ENCODE measurements at places on chromosomes 2 and 18.

GRCh38 chr18:23113576-23113975 lies 21.7 kb upstream of the CABLES1 start:
- no peak for DNase-seq

DNA sequence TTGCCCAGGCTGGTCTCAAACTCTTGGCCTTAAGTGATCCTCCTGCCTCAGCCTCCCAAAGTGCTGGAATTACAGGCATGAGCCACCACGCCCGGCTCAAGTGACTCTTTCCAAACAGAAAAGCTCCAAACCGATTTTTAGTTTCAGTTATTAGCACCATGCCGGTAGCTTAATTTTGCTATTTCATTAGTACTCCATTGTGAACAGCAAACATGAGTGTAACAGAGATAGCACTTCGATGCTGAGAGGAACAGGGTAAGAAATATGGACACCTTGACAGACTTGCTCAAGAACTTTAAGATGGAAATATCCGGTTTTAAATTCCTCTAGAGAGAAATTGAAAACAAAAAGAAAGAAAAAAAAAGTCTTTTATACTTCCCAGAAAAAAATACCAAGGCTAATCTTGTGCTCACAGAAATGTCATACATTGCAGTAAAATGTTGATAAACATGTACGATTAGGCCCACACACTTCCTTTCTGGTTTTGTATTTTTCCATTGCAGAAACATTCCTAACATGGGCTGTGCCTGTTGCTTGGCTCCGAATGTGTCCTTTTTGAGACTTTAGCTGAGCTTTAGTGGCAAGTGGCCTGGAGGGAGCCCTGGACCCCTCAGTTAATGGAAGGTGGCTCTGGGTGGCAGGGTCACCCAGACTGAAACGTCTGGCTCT lies 18.3 kb downstream of the FHL2 start:
- no peak for DNase-seq

GRCh38 chr2:149729586-149729985 lies 142.0 kb upstream of the MMADHC start:
- no peak for DNase-seq

GRCh38 chr18:42611134-42611533 lies 504.4 kb downstream of the RIT2 start:
- no peak for DNase-seq

GRCh38 chr18:42586601-42587000 lies 528.9 kb downstream of the RIT2 start:
- no peak for DNase-seq

GRCh38 chr2:8408560-8409460 lies 273.0 kb upstream of the ID2 start:
- no peak for DNase-seq

DNA sequence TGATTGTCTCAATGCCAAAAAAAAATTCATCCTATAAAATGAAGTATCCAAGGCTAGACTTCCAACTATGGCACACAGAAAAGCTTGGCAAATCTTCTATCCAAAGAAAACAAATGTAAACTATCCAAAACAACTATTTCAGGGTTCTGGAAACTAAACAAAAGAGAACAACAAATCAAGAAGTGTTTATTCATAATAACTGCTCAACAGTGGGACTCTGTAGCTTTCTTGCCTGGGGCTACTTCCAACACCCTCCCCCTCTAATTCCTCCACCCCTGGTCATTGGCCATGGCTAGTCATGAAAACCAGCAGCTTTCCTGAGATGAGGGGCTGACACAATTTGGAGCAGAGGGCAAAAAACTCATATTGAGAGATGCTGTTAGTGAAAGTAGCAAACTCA lies 107.0 kb downstream of the EXOC6B start:
- DNase-seq, result no peak

GRCh38 chr2:86054535-86055082 lies 51.1 kb downstream of the POLR1A start:
- DNase-seq, result no peak

- DNase-seq, result no peak
Measured at GRCh38 chr18:36440614-36441013, 143.1 kb downstream of the FHOD3 start.

DNA sequence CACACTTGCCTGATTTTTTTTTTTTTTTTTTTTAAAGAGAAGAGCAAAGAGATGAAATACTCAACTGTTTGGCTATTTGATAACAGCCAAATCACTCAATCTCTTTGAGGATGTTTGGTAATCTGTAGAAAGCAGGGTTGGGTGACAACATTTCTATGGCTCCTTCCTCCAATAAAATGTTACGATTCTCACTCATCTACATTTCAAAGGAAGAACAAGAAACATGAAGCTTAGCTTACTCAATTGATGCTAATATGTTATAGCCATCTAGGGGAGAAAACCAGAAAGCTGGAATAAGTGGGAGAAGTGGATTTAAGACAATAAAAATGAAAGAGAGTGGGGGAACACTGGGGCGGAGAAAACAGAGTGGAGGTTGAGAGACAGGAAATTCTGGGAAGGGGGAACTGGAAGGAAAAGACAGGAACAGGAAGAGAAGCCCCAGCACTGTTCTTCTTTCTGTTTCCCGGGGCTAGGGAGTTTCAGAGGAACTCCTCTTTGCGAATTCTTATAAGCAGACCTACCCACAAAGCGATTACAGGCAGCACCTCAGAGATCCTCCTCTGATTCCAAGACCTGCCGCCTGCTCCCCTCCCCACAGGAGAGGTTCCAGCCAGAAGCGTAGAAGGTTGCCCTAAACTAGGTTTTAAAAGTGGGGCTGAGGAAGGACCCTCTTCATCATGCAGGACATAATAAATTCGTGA lies 13.3 kb downstream of the ST3GAL5 start:
- DNase-seq, result no peak
